ENCODE measurements at places on chromosomes 13 and 19.

- no peak for DNase-seq
Measured at GRCh38 chr13:27053902-27054595, 117.6 kb downstream of the USP12 start.

DNA sequence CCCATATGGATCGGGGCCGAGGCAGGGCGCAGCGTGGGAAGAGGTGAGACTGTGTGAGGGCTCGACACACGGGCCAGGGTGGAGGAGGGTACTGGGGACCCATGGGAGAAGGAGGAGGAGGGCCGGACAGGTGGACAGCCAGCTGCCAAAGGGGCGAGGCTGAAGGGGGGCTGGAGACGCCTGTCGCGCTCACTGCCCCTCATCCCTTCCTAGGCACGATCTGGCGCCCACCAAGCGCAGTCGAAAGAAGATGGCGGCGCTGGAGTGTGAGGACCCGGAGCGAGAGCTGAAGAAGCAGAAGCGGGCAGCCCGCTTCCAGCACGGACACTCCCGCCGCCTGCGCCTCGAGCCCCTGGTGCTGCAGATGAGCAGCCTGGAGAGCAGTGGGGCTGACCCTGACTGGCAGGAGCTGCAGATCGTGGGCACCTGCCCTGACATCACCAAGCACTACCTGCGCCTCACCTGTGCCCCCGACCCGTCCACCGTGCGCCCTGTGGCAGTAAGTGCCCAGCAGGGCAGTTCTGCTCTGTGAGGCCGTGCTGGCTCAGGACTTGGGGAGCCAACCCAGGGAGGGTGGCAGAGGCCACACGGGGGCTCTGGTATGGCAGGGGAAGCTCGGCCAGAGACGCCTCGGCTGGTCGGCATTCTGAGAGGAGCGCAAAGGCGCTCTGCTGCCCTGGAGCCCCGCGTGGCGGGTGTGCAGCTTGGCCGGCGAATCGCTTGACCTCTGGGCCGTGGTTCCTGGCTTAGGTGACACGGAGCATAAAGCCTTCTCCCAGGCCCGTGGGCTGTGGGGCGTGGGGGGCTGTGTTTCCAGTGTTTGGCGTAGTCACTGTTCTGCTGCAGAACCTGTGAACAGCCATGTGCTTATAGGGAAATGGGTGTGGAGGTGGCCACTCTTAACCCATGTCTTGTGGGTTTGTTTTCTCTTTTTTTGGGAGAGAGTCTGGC, 6.9 kb downstream of the LENG9 start:
- no peak for DNase-seq

DNA sequence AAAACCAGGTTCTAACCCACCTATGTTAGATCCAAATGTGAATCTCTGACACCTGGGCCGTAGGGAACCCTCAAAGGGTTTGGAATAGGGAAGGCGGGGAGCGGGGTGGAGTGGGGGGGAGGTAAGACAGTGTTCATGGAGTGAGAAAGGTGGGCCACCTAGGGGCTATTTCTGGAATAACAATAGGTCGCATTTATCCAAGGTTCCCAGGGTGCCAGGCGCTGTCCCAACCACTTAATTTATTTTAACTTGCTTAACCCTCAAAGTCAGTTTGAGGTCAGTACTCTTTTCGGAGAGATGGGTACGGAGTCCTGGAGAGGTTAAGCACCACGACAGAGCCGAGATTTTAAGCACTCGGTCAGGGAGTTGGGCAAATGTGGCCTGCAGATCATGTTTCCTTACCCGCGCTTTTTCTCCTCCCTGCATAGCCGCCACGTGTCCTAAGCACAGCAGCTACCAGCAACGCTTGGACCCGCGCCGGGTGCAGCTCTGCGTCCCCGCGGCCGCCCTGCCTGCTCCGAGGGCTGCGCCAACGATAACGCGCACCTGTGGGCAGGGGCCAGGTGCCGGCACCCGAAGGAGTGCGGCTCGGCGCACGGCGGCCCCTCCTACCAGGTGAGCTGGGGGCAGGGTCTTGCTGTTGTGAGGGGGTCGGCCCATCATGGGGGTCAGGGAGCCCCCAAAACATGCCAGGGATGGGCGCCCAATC, 25.0 kb upstream of the FXYD3 start:
- DNase-seq: peak; percentile 61

- DNase-seq: no peak
Measured at GRCh38 chr19:532561-533363, 1.2 kb downstream of the CDC34 start.

GRCh38 chr19:57664269-57665127, 4.2 kb upstream of the ZSCAN4 start:
- DNase-seq: peak; percentile 15

DNA sequence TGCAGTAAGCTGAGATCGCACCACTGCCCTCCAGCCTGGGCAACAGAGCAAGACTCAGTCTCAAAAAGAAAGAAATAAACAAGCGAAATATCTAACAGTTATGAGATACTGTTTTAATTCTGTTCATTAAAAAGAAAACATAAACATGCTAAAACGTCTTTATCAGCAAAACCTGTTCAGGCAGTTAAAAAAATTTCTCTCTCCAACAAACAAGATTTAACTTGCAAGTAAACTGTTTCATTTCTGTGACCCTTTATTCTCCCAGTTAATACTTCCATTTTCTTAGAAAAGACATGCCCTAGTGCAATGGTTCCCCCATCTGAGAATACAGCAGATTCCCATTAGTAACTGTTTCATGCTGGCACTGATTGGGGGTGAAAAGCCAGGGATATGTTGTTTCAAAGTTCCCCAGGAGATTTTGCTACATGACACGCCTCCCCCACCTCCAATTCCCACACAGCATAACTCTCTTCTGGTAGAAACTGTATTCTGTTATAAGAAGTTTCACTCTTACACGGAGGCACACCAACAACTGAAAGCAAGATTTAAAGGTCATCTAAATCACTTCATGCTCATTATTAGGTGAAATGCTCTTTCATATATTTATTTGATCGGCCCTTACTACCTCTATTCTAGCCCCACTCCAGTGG, 24.4 kb downstream of the ELF1 start:
- no peak for DNase-seq
